Bronchial epithelial cell (primary cell): ENCODE measurements at places on chromosomes 4 and X.

GRCh38 chr4:76951672-76952010, 2.1 kb downstream of the SEPTIN11 start:
- DNase-seq = no peak

- no peak for DNase-seq
Observed at GRCh38 chrX:129743821-129744220, 5.0 kb downstream of the XPNPEP2 start.

DNA sequence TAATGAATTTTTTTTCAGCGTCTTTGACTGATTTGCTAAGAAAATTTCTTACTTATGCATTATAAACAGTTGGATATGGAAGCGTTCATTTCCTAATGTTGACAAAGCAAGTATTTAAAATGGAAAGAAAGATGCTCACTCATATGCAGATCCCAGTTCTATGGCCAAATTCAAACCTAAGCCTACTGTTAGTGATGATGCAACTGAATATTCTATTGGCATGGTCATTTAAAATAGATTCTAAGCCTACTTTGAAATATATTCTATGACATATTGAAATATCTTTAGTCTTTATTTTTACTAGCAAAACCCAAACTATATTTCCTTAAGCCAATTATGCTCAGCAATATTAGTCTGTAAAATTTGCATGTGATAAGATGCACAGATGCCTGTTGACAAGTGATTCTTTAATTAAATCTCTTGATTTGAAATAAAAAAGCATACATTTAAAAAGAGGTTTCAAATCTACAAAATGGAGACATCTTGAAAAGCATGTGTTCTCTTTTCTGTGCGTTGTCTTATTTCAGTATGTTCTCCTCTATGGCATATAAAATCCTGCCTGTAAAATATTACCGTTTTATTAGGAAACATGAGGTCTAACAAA, 96.6 kb upstream of the NAP1L5 start:
- no peak for DNase-seq

DNA sequence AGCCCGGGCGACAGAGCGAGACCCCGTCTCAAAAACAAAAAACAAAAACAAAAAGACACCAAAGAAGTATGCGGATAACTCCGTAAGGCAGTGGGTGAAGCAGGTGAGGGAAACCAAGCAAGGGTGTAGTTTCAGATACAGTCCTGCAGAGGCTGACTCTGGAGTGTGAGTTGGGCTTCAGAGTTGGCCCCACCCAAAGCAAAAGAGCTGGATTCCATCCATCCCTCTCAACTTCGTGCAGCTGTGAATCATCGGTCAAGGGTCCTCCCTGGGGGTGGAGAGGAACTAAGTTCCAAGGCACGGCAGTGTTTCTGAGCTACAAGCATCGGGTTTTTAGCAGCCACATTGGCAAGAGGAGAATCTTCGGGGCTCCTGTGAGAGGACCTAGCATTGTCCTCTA, 43.9 kb upstream of the FAM9A start:
- no peak for DNase-seq

GRCh38 chr4:48360285-48361011, 19.1 kb downstream of the SLAIN2 start:
- peak; percentile 90 for DNase-seq

DNA sequence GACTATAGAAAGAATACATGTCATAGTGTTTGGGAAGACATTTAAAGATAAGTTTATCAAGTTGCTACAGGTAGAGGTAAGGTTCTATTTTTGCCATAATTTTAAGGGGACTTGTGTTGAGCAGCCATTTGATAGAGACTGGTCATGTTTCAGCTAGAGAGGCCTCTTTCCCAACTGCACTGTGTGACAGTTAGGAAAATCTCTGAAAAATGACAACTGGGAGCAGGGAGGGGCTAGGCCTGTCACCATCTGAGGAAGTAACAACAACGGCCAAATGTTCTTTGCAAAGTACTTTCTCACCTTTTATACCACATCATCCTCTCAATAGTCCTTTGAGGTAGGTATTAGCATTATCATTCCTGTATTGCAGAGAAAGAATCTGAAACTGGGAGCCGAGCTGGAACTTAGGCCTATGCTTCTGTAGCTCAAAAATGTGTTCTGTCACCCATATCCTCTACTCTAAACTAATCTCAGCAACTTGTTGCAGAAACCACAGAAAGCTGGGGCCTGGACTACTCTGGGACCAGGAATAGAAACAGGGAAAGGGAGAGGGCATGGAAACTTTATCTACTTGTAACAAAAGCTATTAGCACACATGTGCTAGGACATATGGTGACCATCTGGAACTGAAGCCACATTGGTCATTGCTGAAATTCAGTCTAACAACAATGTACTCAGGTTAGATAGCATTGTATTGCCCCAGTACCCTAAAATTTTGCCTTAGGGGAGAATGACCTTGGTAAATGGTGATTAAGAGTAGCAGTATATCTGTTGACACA, 198.9 kb downstream of the MID1IP1 start:
- DNase-seq = no peak

- DNase-seq = no peak
Observed at GRCh38 chr4:165678236-165678935, 194.7 kb upstream of the TLL1 start.

- DNase-seq = no peak
Observed at GRCh38 chr4:7781366-7781765, 158.3 kb downstream of the AFAP1 start.

- DNase-seq = no peak
Observed at GRCh38 chr4:11328401-11328800, 100.3 kb downstream of the HS3ST1 start.

DNA sequence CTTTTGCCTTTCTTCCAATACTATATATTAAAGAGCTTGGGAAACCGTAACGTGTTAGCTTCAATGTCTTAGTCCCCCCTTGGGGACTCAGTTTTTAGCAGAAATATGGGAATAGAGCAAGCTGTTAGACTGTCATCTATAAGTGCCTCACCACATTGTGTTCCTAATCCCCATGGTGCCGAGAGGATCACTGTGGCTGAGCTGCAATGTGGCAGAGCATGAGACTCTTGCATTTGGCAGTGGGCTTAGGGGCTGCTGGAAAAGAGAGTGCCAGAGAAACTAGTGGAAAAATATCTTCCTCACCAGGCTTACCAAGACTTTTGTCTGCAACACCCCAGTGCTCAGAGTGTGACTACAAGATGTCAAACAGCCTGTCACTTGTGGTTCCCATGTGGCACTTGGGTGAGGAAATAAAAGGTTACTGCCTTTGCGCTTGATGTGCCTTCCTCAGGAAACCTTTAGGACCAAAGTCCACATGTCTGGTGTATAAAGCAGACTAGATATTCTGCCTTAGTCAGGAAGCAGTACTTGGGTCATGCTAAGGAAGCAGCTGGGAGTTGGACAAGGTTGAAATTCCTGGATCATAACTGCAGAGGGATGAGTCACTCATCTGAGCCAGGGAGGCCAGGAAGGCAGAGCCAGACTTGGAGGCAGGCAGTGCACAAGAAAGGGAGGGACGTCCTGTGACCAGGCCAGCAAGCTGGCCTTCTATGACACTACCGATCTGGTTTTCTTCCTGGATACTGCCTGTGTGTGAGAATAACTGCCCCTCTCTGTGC, 9.7 kb upstream of the MAGEA4 start:
- DNase-seq = peak; percentile 81

DNA sequence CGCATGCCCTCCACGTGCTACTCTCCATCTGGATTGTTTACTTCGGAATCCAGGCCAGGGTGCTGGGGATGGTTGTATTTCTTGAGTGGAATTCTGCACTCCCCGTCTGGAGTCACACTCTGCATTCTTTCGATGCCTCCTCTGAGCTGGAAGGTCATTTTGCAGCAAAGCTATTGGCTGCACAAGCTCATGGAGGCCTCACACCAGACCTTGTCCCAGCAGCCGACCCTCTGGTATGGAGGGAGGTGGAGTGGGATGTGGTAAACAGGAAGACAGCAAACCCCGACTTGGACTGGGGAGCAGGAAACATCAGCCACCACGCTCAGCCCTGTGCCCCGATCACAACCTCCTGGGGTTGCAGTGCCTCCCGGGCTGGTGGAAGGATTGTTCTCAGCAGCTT, 225.3 kb upstream of the LNX1 start:
- DNase-seq = no peak

- peak; percentile 37 for DNase-seq
Observed at GRCh38 chr4:6916587-6917460, 7.2 kb downstream of the TBC1D14 start.

DNA sequence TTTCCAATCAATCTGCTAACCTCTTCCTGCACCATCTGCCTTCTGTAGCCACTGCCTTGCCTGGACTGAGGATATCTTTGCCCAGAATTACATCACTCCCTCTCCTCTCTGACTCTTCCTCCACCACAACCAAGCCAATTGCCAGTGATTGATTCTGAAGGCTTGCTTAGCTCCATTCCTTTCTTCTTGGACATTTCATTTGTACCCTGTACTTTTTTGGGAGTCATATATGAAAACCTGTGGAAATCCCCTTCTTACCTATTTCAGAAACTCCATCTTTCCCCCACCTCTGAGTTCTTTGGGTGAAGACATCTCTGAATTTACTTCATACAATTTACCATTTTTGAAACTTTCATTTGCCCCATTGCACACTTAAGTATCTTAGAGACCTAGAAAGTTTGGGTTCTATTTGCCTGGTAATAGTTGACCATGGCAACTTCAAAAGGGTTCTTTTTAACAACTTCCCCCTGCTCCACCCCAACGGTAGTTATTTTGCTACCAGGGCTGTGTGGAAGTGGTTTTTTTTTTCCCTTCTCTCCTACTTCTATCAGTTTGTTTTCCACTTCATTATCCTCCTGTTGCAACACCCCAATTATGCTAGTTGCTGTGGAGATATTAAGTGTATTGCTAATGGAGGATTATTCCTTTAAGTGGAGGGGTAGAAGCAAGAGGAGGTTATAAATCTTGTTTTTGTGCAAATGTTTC, 14.3 kb downstream of the SGMS2 start:
- peak; percentile 37 for DNase-seq

GRCh38 chr4:144948009-144948408, 150.0 kb downstream of the ANAPC10 start:
- DNase-seq = no peak

- peak; percentile 81 for DNase-seq
Observed at GRCh38 chr4:159071178-159071968, 31.5 kb upstream of the RAPGEF2 start.

DNA sequence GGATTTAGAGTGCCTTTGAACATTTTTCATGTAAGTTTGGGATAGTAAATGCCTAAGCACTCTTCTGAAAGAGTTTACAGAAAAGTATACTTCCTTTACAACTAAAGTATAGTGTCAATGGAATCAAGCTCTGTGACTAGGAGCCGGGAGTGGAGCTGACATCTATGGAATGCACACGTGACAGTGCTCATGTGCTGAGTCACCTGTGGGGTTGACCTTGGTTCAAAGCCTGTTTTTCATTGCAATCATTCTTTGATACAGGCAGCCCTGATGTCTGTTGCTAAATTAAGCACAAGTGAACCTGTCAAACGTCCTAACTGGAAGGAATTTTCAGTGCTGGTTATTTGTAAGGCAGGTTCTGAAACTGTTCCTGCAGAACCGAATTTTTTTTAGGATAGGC, 82.5 kb downstream of the GPAT3 start:
- peak; percentile 81 for DNase-seq

DNA sequence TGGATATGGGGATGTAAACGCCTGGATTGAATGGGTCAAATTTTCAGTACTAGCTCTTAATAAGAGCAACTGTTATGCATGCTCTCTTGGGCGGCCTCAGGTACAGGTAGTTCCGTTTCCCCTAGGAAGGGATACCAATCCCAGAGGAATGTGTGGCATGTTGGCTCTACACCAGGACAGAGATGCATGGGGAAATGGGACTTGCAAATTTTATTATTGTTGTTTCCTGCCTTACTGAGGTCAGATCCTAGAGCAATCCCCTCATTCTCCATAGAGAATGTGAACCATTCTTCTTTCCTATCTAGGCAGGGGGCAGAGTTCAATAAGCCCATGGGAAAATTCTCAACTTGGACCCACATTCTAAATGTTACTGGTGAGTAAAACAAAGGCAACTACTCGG, 361.8 kb upstream of the FGF16 start:
- no peak for DNase-seq

DNA sequence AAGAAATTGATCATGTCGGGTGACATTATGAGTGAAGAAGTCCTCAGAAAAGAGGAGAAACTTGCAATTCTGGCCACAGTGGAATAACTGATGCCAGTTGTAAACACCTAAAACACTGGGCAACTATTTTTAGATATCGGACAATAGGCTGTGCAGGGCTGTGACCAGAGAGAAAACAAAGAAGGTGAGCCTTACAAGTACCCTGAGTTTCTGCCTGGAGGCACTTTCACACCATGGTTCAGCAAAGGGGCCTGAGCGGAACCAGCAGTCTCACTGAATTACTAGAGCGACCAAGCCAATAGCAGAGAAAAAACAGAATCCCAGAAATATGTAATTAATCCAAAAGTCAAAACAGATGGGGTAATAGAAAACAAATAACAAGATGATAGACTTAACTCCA, 11.2 kb downstream of the IRAK1 start:
- DNase-seq = no peak

DNA sequence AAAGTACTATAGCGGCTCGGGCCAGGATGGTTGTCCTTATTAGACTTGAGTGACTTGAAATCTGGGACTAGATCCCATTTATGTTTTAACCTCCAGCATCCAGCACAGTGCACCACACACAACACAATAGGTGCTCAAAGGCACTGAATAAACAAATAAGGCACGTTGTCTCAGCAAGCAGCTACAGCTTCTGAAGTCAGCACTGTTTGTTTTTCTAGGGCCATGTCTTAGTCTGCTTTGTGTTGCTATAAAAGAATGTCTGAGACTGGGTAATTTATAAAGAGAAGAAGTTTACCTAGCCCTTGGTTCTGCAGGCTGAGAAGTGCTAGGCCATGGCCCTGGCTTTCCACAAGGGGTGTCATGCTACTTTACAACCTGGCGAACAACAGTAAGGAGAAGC, 102.1 kb upstream of the LNX1 start:
- DNase-seq = no peak

DNA sequence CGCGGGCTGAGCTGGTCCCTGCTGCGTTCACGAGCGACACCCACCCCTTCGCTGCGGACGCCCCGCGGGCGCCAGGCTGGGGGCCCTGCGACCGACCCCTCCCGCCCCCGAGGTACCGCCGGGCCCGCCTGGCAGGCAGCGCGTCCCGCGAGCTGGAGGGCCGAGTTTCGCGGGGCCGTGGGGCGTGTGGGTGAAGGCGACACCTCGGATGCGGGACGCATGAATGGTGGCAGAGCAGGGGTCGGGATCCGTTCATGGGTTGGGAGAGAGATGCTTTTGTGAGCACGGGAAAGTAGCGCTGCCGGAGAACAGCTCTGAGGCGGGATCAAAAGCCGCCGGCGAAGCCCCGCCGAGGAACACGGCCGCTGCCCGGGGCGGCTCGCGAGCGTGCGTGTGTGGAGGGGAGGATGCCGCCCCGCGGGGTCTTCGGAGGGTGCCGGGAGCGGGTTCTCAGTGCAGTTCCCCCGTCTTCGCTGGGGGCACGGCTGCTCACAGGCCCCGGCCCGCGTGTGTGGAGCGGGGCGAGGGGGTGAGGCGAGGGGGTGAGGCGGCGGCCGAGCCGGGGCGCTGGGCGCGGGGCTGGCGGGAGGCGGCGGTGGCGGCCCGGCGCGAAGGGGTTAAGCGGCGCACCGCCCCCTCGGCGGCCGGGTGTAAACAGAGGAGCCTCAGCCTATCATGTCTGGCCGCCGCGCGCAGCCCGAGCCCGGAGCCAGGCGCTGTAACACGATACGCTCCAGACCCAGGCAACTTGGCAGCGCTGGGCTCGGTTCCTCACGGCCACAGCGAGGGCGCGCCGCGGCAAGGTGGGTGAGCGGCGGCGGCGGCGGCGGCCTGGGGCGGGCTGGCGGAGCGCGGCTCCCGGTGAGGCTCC, 205.3 kb downstream of the TENM3 start:
- DNase-seq = peak; percentile 57

GRCh38 chr4:75717408-75717807, 7.0 kb upstream of the USO1 start:
- DNase-seq = no peak

GRCh38 chr4:120517966-120518365, 404.6 kb downstream of the PRDM5 start:
- DNase-seq = peak; percentile 77
